ENCODE measurements at places on chromosomes 2 and 18.

DNA sequence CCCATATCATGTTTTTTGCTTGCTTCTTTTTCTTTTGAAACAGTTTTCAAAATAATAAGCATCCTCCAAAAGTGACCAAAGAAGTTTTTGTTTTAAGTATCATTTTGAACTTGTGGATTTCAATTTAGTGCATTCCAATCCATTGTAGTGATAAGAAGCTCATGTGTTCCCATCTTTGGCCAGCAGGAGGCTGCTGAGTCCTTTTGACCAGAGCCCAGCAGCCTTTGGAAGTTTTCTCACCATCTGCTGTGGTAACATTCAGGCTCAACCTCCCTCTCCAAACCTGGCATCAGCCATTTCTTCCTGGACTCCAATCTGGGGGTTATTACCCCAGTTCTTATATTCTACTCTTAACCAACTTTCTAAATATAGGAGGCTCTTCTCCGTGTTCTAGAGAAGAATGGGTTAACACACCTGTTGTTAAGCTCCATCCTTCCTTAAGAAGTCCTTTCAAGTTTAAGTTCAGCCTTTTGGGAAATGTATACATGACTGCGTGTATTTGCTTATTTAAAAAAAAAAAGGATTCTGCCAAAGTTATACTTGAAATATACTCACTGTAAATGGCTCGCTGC, 39.0 kb upstream of the MAL start:
- DNase-seq = peak; percentile 66

DNA sequence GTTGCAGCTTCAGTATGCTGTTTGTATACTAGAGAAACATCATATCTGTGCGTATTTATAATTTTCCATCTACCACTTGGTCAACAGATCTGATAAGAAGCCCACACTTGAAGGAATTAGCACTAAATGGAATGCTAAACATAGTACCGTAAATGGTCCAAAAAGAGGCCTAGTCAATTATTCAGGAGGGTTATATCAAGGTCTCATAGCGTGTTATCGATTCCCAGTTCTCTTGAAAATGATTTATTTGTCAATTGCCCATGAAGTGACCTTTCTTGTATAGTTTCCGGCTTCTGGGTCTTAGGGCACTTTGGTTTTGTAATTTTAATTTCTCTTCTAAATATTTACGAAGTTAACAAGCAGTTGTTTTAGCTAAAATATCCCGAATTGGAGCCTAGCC, 18.4 kb downstream of the SH3RF3 start:
- DNase-seq = no peak

GRCh38 chr2:42503291-42503690, 9.5 kb upstream of the KCNG3 start:
- DNase-seq = no peak

DNA sequence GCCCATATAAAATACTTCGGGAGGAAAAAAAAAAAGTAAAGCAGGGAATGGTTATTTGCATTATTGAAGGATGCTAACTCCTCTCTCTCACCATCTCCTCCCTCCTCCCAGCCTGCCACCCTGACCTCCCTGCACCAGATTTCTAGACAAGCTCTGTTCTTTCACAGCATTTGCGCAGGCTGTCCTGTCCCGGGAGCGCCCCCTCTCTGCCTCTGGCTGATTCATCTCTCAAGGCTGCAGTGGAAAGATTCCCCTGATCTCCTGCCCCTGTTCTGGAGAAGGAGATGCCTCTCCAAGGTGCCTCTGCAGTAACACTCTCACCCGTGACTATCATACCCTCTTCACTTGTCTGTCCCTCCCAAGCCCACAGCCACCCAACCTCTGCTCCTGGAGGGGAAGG, 38.5 kb downstream of the COL4A4 start:
- DNase-seq = no peak
